ENCODE measurements at places on chromosomes 5 and 9. TPM values are rescaled to one million over a fixed set of nuclear protein-coding genes. Genes with fewer than 3 reads are reported as not detected.

- DNase-seq: no peak
Measured at GRCh38 chr5:143693651-143694252, 118.2 kb upstream of the HMHB1 start.

- no peak for DNase-seq
Measured at GRCh38 chr9:71765693-71766092, 2.6 kb downstream of the CEMIP2 start.

DNA sequence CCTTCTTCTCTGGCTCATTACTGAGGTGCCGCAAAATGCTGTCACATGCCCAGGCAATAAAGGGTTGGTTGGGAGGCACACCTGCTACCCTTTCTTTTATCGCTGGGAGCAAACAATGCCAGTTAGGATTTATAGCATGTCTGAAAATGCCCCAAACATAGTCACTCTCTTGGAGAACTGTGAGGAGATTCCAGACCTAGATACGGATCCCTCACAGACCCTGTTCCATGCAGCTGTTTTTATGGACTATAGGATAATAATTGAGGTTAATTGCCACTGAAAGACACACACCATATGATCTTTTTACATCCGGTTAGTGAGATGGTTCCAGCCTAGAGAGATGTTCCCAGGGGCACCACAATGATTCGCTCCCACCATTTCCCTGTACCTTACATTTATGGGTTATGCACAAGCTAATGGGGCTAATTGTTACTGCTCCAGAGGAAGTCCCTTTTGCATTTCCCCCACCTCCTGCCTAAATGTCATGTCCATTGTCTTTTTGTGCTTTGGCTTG is 318.1 kb downstream of the PIK3R1 start:
- DNase-seq: no peak

GRCh38 chr5:143576711-143577484 is 173.4 kb upstream of the NR3C1 start:
- DNase-seq: no peak

The TSSK1B gene
- not detected for total RNA-seq

DNA sequence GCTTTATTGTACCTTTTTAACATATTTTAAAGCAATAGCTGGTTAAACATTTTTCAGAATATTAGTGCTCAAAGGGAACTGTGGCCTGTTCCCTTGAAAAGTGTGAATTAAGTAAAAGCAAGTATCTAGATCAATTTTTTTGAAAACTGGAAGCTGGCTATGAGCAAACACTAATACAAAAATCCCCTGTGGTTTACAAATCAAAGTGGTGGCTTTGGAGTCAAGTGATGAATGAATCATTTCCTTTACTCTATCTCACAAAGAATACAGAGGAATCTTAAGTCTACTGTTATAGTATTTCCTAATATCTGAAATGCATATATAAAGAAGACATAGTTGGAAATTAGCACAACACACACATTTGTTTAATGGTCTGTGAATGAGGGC is 212.4 kb upstream of the C9orf72 start:
- DNase-seq: no peak

The PCDHGB3 gene
- total RNA-seq: 5.4 TPM

- DNase-seq: no peak
Measured at GRCh38 chr9:83598487-83598886, 24.5 kb upstream of the IDNK start.

GRCh38 chr5:93926831-93927620 is 185.6 kb upstream of the POU5F2 start:
- DNase-seq: no peak

GRCh38 chr5:129172580-129172979 is 78.0 kb downstream of the ISOC1 start:
- DNase-seq: no peak

DNA sequence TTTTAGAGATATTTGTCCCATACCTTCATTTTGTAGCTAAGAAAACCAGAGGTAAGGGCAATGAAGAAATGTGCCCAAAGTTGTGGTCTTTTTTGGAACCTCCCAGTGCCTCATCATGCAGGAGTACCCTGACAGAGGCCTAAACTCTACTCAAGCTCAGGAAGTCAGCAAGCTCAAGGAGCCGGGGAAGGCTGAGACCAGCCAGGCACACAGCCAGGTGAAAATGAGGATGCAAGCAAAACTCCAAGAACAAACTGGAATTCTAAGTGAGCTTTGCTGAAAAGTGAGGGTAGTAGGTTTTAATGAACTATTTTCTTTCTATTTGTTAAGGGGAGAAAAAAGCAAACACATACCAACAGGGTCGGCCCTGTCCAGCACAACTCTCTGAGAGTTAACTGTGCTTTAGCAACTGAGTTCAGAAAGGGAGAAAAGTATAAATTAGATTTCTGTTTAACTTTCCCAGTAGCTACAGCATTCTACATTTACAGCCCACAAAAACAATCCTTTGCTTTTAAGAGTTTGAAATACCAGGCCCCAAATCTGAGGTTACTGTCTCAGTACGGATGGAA is 146.4 kb downstream of the GNAQ start:
- DNase-seq: no peak

GRCh38 chr9:130915096-130915447 is 18.5 kb upstream of the QRFP start:
- no peak for DNase-seq

- DNase-seq: no peak
Measured at GRCh38 chr5:162654661-162655405, 587.3 kb downstream of the GABRG2 start.

The PCDHB5 gene
- 4.3 TPM for total RNA-seq

DNA sequence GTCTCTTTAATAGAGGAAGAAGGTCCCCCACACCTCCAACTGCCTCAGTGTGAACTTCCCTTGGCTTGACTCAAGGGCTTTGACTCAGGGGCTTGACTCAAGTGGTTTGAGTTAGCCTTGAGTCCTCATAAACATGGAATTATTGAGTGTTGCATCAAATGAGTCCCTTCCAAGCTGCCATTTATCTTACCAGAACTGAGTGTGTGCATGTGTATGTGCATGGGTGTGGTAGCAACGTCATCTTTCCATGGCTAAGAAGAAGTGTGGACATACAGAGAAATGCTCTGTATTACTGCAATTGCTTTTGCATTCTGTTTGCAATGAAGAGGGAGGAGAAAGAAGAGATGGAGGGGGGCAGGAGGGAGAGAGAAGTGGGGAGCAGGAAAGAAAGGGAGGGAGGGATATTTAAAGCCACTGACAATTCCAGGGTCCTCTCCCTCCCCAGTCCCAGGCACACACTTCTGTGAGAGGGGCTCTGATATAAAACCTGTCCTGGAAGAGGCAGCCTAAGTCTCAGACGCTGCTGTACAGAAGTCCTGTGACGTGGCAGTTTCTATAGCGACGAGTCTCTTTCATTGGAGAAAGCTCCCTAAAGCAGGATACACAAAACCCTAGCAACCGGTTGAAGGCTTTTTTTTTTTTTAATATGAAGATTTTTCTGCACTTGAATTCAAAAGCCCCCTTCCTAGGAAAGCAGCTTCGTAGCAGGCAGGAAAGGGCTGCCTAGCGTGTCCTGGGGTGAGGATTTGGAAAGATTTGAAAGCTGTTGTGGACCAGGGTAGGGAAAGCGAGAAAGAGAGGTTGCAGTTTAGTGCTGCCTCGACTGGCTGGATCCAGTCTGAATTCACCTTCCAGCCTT is 93.3 kb upstream of the MAP1B start:
- no peak for DNase-seq

- DNase-seq: no peak
Measured at GRCh38 chr5:131589510-131590348, 45.3 kb downstream of the RAPGEF6 start.

The SUB1 gene
- total RNA-seq: 145 TPM

The TEK gene
- 30.7 TPM for total RNA-seq

DNA sequence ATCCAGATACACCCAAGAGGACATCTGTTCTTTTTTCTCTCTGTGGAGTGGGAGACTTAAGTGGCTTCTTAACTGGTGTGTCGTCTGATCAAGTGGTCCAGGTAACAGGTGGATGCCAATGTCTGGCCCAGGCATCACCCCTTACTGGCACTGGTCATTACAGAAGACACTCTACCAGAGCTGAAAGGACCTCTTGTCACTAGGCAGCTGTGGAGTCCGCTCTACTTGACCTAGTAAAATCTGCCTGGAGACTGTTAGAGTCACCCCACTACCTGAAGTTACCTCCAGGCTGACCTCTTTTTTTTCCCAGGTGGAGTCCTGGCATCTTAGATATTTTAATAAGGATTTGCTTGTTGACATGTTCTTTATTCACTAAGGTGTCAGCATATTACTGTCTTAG is 22.5 kb downstream of the FXN start:
- DNase-seq: no peak

- DNase-seq: no peak
Measured at GRCh38 chr5:139395844-139396640, 1.1 kb upstream of the PROB1 start.

GRCh38 chr5:163910226-163910625 is 404.8 kb downstream of the MAT2B start:
- DNase-seq: no peak

DNA sequence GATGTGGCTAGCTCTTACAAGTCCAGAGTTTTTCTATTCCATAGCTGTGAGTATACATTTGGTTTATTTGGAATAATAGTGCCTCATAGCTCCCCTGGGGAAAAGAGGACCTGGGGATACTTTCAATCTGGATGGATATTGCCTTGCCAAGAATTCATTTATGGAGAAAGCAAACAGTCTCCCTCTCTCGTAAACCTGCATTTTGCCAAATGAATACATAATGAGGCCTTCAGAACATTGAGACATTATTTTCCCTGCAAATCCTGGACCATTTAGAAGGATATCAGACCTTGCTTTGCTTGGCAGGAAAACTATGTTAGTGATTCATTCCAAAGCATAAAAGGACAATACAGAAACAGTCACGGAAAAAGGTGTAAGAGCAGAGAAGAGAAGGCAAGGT is 569.6 kb upstream of the BRINP1 start:
- no peak for DNase-seq

Data from right atrium auricular region (tissue), 2 donors.